ENCODE measurements at places on chromosomes 11 and 22. TPM values are rescaled to one million over a fixed set of nuclear protein-coding genes. Genes with fewer than 3 reads are reported as not detected.
A peak's percentile ranks its signal among the peaks of the same experiment; 100 is the strongest.

DNA sequence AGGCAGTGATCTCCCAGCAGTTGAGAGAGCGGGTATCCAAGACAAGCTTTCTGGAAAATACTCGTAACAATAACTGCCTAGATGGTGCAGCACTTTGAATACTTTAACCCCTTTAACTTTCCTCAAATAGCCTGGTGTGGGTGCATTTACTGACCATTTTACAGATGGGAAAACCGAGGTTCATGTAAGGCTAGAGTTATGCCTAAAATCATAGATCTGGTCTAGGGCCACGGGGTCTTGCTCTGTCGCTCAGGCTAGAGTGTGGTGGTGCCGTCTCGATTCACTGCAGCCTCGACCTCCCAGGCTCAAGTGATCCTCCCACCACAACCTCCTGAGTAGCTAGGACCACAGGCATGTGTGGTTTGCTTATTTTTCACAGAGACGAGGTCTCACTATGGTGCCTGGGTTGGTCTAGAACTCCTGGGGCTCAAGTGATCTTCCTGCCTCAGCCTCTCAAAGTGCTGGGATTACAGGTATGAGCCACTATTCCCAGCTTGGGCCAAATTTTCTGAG, 269.2 kb upstream of the SYN3 start:
- no peak for DNase-seq

GRCh38 chr11:101860696-101861427, 53.9 kb upstream of the CEP126 start:
- peak; percentile 37 for DNase-seq

The ACR gene
- under 0.01 TPM for total RNA-seq

DNA sequence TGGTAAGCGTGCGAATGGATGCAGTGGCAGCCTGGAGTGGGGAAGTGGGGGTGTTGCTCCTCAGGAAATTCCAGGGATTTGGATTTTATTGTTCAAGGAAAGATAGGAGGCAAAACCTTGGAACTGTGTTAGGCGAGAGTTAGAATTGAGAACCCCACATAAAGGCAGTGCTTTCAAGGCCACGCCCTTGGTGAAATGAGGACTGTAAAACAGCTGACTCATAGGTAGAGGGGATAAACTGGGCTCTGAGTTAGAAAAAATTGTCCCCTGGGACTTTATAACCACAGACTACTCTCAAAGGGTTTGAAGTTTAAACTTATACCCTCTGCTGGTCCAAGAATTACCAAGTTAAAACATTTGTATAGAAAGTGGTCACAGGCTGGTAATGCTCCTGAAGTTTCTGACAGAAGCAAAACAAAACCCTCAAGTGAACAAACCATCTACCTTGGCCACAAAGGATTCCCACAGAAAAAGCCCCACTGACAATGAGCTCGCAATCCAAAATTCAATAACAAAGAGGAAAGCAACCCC, 250.3 kb upstream of the TBCEL start:
- DNase-seq = no peak

- peak; percentile 57 for DNase-seq
These were observed 12.1 kb downstream of the OR10D3 start for GRCh38 chr11:124195189-124195734.

The NCF4 gene
- not detected for total RNA-seq

The CCDC157 gene
- 1.3 TPM for total RNA-seq

The MTFP1 gene
- 31.0 TPM for total RNA-seq

DNA sequence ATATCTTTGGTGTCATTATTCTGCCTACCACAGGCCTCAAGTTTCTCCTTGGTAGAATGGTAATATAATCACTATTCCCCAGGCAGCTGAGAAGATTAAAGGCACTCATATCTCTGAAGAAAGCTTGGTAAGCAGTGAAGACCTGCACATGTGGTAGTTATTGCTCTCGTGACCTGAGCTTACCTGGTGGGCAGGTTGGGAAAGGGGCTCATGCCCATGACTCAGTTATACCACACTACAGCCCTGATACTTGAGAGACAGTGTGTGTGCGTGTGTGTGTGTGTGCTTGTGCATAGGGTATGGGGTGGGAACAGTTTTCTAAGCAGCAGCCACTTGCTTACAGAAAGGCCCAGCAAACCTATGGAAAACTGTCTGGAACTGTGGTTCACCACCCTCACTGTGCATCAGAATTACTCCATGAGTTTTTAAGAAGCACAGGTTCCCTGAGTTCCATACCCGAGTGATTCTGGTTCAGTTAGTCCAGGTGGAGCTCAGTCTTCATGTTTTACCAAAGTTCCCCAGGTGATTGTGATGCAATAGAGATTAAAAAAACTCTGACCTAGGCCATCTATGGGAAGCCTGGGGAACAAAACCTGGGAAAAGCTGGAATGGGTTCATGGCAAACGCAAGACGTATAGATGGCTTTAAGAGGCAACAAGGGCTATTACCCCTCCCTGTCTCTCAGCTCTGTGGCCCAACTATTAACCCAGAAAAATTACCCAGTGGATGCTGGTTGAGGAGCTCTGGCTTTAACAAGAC, 79.0 kb upstream of the ZBED5 start:
- DNase-seq = no peak

DNA sequence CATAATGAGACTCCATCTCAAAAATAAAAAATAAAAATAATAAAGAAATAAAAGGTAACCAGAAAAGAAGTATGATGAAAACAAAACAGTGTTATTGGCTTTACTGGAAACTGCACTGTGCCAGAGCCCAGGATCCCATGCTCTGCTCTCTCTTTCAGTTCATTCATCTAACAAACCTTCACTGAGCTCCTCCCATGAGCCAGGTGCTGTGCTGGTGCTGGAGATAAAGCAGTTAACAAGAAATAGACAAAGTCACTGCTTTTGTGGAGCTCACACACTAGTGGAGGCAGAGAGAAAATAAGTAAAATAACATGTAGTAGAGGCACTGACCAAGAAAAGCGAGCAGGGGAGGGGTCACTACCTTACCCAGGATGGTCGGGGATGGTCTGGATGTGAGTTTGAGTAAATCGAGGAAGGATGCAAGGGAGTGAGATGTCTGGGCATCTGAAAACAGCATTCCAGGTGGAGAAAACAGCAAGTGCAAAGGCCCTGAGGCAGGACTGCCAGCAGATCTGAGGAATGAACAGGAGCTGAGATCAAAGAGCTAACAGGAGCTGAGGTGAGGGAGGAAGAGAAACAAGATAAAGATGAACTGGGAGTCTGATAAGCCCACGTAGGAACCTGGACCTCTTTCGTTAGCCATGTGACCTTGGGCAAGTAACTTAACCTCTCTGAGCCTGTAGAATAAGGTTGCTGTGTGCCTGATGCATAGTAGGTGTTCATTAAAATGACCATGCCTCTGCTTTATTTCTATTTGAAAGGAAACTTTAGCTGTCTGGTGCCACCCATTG, 31.3 kb upstream of the CD82 start:
- no peak for DNase-seq

GRCh38 chr11:75873417-75874221, 58.6 kb downstream of the UVRAG start:
- no peak for DNase-seq

The CHST1 gene
- 5.4 TPM for total RNA-seq

The PAAF1 gene
- 6.4 TPM for total RNA-seq

DNA sequence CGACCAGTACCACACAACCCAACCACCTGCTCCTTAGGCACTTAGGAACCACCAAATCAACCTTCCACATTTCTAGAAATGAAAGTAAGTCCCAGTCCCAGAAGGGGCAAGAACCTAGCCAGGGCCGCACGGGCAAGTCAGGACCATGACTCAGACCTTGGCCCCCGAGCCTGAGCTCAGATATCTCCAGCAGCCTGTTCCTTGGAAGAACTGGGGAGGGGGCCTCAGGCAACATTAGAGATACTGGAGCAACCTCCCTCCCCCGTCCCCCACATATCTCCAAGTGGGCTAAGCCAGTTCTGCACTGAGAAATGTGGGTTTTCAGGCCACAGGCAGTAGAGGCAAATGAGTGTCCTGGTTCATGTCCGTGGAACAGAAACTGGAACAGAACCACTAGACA, 7.7 kb downstream of the ARAP1 start:
- DNase-seq = no peak
